Epithelial cell of prostate (primary cell): ENCODE measurements at places on chromosomes 1 and 21.
A peak's percentile ranks its signal among the peaks of the same experiment; 100 is the strongest.

DNA sequence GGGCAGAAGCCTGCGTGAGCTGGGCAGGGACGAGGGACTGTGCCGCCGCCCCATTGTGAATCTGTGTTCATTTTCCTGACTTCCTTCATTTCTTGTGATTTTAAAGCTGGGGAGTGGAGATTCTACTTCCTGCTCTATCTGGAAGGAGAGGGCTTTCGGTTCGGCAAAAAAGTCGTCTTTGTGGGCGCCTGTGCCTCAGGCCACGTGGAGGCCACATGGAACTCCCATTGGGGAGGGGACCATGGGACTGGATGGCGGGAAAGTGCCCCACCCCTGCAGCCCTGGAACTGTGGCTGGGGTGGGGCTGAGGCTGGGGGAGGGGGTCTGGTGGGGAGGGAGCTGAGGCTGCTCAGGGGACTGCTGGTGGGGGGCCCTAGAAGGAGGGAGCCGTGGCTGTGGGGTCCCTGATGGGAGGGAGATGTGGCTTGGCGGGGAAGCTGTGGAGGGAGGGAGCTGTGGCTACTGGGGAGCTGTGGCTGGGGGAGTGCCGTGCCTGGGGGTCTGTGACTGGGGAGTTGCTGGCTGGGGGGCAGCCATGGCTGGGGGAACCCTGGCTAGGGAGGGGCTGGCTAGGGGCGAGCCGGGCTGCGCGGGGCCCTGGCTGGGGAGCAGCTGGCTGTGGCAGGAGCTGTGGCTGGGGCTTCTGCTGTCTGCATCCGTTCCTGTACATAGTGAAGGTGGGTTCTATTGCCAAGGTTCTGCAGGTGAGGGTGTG lies 31.5 kb downstream of the COL18A1 start:
- DNase-seq: no peak

DNA sequence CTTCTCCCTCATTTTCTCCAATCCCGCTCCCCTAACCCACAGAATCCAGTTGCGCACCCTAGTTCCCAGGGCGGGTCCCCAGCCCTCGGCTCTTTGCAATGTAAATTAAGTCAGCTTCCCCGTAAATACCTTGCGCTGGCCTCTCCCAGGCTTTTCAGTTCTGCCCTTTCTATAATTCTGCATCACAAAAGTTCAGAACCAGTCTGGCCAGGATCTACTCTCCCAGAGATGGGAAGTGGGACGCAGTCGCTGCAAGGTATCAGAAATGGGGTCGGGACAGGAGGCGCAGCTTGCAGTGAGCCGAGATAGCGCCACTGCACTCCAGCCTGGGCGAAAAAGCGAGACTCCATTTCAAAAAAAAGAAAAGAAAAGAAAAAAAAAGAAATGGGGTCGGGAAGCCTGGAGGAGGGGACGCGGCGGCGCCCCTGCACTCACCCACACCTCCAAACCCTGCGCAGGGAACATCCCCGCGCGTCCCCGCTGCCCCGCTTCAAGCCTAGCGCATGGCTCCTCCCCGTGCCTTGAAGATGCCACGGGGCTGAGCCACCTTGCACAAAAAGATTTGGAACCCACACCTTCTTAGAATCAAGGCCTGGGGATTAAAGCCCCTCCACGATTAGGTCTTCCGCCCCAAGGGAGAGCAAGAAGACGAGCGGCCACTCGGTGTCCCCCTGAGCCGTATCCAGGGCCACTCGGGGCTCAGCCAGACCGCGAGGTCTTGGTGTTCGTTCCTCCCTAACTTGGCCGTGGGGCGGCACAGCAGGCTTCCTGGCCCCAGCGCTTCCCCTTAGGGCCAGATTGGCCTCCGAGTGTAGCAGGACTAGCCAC lies 27.2 kb upstream of the ITLN2 start:
- no peak for DNase-seq

DNA sequence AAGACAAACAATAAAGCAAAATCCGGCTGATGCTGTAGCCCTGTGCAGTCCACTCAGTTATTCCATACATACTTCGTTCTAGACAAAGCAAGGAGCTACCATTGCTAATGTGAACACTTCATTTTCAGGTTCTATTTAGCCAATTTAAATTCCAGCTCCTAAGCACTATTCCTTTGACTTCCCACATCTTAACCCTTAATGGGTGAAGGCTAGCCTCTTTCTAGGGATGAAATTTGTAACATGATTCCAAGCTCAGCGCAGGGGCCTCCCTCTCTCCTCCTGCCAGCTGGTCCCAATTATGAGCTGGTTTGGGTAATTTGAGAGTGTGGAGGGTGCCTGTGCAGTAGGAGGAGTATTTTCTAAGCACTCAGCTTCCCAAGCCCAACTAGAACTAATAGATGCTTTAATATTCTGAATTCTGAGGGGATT lies 53.9 kb upstream of the PTGFRN start:
- no peak for DNase-seq

DNA sequence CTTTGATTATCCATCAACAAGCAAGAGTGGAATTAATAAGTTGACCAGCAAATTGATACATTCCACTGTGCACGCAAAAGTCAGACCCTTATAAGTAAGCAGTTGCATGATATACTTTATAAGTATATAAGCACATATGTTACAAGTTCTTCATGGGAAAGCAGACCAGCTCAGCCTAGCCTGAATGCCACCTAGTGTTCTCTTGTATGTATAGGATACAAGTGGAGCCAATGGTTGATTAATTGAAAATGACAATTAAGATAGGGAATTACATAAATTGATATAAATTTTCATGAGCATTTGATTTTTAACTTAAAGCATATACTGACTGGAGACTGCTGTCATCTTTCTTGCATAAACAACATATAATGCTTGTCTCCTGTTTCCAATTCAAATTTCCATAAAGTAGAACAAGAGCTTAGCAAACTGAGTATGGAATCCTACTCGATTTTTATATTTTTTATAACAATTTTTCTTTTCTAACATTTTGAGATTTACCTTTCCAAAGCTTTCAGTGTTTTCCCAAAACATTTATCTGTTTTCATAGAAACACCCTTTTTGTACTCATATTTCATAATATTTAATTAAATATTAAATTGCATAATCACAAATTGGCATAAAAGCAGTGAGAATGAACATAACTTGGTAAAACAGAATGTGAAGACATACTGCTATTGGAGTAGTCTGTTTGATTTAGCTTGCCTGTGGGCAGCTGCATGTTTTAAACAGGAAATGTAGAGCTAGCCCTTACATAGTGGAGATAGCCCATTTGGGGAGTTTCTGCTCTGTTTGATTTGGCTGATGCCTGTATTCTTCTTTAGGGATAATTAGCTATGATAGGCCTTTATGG lies 62.8 kb downstream of the MAGI3 start:
- peak; percentile 3 for DNase-seq

DNA sequence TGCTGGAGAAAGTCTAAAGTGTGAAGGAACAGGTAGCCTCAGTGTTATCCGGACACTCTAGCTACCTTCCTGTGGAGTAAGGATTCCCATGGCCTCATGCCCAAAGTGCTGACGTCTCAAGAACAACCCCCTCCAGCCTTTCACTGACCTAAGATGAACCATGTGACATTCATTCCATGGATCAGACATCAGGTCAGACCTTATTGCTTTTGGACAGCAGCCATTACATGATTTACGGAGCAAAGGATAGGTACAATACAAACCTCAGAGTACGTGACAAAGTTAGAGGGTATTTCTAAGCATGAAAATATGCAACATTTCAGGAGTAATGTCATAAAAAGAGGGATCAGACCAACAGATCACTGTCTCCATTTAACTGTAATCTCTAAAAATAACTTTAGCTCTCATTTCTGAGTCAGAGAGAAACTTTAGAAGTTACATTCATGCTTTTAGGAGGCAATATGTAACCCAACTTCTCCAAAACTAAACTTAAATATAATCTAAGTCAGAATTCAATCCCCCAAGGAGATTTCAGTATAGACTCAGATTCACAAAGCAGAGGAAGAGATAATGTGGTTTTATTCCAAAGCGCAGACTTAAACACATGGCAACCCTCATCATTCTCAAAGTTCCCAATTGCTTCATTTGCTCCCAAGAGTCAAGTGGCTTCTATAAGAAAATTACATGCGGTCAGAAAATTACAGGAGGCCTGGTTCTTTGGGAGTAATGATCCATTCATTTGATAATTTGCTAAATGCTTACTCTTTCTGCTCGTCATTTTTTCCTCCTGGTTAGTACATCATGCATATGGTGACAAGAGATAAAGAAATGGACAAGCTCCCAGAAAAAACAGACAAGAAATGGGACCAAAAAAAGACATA lies 280.4 kb downstream of the SETD4 start:
- DNase-seq: peak; percentile 43
